ENCODE measurements at places on chromosomes 16 and 17.

- DNase-seq: peak; percentile 47
These were observed 20.8 kb downstream of the ABCC1 start for GRCh38 chr16:15970202-15970601.

GRCh38 chr16:1895949-1896675 is 22.1 kb downstream of the HS3ST6 start:
- no peak for DNase-seq

- DNase-seq: no peak
These were observed 39.7 kb upstream of the GHDC start for GRCh38 chr17:42233994-42234393.

- DNase-seq: peak; percentile 56
These were observed 3.3 kb downstream of the RARA start for GRCh38 chr17:40312131-40312731.

- no peak for DNase-seq
These were observed 18.4 kb upstream of the PDK2 start for GRCh38 chr17:50076591-50077235.

- DNase-seq: peak; percentile 83
These were observed 42.3 kb downstream of the HNF1B start for GRCh38 chr17:37702598-37702997.

- DNase-seq: no peak
These were observed 13.8 kb downstream of the MLYCD start for GRCh38 chr16:83912519-83913244.

GRCh38 chr16:8694795-8695728 is 20.6 kb downstream of the ABAT start:
- DNase-seq: no peak

- no peak for DNase-seq
These were observed at the start of gene HOXB5 for GRCh38 chr17:48593126-48593829. TSS of gene HOXB5 (minus strand) at chr17:48593779. CDS start at chr17:48593682, 97 bp downstream.

GRCh38 chr16:24440306-24440705 is 99.1 kb upstream of the RBBP6 start:
- DNase-seq: no peak

DNA sequence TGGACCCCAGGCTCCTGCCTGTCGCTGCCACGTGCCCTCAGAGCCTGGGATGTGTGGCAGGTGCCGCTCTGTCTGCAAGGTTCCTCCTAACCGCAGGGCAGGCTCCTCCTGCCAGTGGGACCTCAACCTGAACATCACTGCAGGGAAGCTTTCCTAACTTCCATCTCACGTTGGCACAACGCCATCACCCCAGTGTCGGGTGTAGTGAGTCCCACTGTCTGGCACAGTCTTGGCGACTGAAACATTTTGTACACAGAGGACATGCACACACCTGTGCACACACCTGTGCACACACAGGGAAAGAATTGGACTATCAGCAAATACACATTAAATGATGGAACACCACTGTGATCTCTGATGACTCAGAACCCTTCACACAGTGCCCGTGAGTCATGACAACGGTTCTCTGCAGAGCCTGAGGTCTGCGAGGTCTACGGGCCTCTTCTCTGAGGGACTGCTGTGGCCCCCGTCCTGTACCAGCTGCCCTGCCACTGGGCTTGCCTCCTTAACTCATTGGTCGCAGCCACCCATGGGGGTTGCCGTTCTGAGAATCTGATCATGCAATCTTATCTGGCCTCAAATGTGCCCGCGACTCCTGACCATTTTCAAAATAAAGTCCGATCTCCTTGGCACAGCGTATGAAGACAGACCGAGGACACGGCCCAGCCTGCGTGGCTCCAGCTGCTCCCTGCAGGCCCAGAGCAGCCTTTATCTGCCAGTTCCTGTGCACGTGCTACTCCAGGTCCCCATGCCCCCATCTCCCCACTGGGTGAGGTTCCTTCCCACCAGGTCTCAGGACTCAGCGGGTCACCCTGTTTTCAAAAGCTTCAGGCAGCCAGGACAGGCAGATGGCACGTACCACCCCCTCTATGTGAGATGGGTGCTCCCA is 7.6 kb downstream of the CCDC57 start:
- peak; percentile 87 for DNase-seq

GRCh38 chr17:31558748-31559583 is 167.5 kb downstream of the RAB11FIP4 start:
- peak; percentile 87 for DNase-seq

GRCh38 chr16:85862476-85863383 is 36.2 kb upstream of the IRF8 start:
- no peak for DNase-seq

- DNase-seq: no peak
These were observed 15.9 kb downstream of the CDK5R1 start for GRCh38 chr17:32502710-32503109.

GRCh38 chr16:83031524-83031923 is 404.8 kb downstream of the CDH13 start:
- peak; percentile 13 for DNase-seq

DNA sequence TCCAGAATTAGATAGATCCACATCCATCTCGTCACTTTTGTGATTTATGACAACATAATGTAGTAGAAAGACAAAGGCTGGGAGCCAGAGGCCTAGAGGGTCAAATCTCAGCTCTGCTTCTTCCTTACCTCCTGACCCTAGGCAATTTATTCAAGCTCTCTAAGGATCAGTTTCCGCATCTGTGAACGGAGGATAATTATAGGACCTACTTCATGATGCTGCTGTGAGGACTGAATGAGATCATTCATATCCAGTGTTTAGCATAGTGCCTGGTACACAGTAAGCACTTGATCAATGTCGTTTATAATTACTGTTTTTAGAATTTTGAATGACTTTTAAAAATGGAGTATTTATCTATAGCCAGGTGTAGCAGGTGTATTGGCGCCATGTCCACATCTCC is 128.4 kb downstream of the SHISA9 start:
- DNase-seq: no peak
